ENCODE measurements at places on chromosomes 5 and 9.

DNA sequence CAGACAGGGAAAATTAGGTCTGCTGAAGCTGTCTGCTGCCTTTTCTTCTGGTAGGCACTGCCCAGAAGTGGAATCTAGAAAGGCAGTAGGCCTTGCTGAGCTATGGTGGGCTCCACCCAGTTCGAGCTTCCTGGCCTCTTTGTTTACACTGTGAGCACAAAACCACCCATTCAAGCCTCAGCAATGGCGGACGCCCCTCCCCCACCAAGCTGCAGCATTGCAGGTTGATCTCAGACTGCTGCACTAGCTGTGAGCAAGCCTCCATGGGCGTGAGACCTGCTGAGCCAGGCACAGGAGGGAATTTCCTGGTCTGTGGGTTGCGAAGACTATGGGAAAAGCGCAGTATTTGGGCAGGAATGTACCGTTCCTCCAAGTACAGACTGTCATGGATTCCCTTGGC lies 18.5 kb downstream of the AGTPBP1 start:
- no peak for DNase-seq

- DNase-seq, result no peak
Measured at GRCh38 chr5:1511651-1512540, 11.9 kb downstream of the LPCAT1 start.

- DNase-seq, result no peak
Measured at GRCh38 chr9:121813519-121814210, 162.2 kb downstream of the DAB2IP start.

GRCh38 chr9:36903541-36904435 lies 130.3 kb downstream of the PAX5 start:
- DNase-seq, result peak; percentile 29

- peak; percentile 39 for DNase-seq
Measured at GRCh38 chr5:67495072-67495471, 298.5 kb upstream of the CD180 start.

DNA sequence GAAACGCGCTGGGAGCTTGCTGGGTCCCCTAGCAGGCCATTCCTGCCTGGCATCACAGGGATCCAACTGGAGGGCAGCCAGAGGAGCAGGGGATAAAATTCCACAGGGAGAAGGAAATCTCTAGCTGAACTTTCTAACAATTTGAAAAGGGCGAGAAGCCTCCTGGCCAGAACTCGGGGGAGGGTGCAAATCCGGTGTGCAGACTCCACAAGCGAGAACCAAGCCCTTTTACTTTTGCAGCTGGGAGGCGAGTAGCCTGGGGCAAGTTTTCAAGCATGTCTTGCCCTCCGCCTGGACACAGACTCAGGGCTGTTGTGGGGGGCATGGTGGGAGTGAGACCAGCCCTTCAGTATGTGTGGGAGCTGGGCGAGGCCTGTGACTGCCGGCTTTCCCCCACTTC lies 14.3 kb upstream of the POU5F2 start:
- no peak for DNase-seq

DNA sequence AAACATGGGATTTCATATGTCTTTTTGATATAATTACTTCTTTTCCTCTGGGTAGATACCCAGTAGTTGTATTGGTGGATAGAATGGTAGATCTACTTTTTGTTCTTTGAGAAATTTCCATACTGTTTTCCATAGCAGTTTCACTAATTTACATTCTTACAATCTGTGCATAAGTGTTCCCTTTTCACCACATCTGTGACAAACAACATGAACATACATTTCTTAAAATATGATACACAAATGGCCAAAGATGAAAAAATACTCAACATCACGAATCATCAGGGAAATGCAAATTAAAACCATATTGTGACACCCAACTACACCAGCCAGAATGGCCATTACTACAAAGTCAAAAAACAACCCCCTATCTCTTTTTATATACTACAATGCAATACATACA lies 1778.5 kb upstream of the ACO1 start:
- no peak for DNase-seq

- no peak for DNase-seq
Measured at GRCh38 chr9:18269561-18269960, 204.4 kb upstream of the ADAMTSL1 start.

- no peak for DNase-seq
Measured at GRCh38 chr9:134230092-134230941, 66.0 kb upstream of the RNU6ATAC start.

DNA sequence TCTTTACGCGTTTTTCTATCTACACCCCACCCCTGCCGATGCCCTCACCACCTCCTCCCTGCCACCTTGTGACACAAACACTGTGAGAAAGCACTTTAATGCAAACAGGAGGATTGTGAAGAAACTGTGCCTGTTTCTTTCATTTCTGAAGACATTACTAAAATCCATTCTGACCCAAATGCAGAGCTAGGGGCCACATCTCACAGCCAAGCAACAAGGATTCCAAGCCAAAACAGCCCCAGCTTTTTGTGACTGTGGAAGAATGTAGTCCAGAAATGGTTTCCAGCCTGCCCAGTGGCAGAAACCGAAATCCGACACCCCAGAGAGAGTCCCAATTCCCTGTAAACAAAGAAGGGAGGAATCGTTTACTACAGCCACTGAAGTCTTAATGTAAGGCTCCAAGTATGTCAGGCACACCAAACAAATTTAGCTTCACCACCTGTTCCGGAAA lies 190.9 kb downstream of the TTC39B start:
- no peak for DNase-seq

GRCh38 chr5:159021901-159022556 lies 77.7 kb downstream of the EBF1 start:
- DNase-seq, result no peak

DNA sequence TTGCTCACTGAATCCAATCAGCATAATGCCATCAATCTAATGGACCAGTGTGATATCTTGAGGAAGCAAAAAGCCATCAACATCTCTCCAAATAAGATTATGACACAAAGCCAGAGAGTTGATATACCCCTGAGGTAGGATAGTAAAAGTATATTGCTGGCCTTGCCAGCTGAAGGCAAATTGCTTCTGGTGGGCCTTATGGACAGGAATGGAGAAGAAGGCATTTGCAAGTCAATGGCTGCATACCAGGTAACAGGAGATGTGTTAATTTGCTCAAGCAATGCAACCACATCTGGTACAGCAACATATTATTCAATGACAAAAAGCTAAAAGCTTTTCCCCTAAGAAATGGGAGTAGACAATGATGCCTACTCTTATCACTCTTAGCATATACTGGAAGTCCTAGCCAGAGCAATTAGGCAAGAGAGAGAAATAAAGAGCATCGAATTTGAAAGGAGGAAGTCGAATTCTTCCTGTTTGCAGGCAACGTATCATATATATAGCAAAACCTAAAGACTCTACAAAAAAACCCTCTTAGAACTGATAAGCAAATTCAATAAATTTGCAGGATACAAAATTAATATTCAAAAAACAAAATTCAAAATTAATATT lies 216.1 kb upstream of the RASA1 start:
- no peak for DNase-seq

- DNase-seq, result no peak
Measured at GRCh38 chr5:36688722-36689121, 82.3 kb downstream of the SLC1A3 start.

DNA sequence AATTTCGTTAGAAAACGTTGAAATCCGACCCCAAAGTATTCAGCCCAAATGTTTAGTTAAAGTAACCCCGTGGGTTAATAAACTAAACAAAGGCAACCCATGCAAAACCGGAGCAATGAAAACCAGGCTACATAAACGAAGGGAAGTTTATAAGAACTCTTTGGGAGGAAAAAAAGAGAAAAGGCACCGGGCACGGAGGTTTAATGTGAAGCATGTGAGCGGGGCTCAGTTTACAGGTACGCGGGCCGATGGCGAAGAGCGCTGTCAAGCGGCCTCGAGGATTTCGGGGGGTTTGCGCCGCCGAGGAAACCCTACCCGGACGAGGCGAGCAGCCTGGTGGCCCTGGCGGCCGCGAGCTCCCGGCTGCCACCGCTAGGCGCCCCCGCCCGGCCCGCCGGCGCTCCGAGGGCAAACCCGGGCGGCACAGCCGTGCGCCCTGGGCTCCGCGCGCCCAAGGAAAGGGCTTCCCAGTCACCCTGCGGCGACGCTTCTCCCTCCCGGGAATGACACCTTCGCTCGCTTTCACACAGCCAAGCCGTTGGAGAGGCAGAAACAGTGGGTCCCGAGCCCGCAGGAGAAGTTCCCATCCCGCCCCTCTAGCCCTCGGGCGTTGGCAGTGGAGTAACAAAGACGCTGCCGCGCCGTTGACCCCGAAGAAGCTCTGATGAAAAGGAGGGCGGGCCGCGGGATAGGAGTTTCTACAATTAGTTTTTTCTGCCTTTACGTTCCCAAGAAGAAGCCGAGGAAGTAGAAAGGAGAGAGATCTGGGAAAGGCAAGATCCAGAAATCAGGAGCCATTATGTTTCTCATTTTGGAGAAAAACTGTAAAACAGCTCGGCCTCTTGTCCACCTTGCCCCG lies 126.0 kb downstream of the TMEM174 start:
- DNase-seq, result no peak

Data from NCI-H2029 (cell line).